ENCODE measurements at places on chromosomes 2 and 18. TPM values are rescaled to one million over a fixed set of nuclear protein-coding genes. Genes with fewer than 3 reads are reported as not detected.

Gene SOX11
- total RNA-seq = under 0.01 TPM

Gene POMC
- 3.8 TPM for total RNA-seq

Gene MPPE1
- total RNA-seq = 39.9 TPM

Gene SP140L
- 9.6 TPM for total RNA-seq

Gene COLEC11
- not detected for total RNA-seq

Gene AKAIN1
- not detected for total RNA-seq

Gene ERBB4
- 0.17 TPM for total RNA-seq

Gene BMP10
- total RNA-seq = not detected

Measured in smooth muscle cell of trachea (primary cell).